Left renal cortex interstitium (tissue), 4 donors: ENCODE measurements at places on chromosomes 4 and X.

GRCh38 chr4:83440899-83441298 lies 14.7 kb downstream of the HELQ start:
- no peak for DNase-seq

DNA sequence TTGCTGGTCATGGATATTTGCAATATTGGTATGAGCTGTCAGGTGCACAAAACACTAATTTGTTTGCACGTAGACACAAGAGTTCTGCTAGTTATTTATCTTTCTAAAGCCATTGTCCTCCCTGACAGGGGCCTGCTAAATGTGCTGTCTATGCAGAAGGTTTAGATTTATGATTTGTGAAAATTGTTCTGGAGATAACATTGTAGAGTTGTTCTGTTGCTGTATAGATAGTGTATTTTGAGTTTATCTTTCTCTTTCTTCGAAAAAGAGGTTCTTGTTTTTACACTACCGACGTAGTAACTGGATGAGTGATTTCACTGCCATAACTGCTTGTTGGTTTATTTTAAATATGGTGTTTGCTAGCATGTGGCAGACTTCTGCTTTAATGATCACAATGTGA lies 28.5 kb upstream of the FGG start:
- no peak for DNase-seq

- DNase-seq: no peak
Observed at GRCh38 chrX:152819732-152820131, 10.8 kb downstream of the CETN2 start.

- DNase-seq: no peak
Observed at GRCh38 chr4:89855236-89855635, 18.3 kb upstream of the SNCA start.

GRCh38 chr4:29853833-29854232 lies 866.3 kb upstream of the PCDH7 start:
- no peak for DNase-seq

- DNase-seq: no peak
Observed at GRCh38 chr4:85500110-85500867, 25.3 kb downstream of the ARHGAP24 start.

- DNase-seq: no peak
Observed at GRCh38 chrX:120727911-120728310, 98.1 kb upstream of the C1GALT1C1 start.

GRCh38 chr4:62601737-62602136 lies 1401.6 kb downstream of the ADGRL3 start:
- DNase-seq: no peak

DNA sequence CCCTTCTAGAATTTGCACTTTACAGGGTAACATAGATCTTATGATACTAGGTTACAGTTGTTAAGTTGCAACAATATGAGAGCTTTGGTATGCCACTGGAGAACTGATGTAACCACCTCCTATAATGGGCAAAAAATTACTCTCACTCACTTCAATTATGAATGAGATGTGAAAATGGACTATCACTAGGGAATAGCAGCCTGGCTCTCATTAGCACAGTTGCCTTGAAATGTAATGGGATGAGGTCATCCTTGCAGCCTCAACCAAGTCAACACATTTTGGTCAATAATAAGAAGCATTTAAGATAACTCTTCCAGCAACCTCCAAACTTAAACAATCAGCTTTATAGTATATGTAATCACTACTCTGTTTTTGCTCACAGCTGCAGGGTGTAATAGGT lies 69.4 kb downstream of the TBC1D9 start:
- no peak for DNase-seq

GRCh38 chr4:3227878-3228675 lies 20.9 kb upstream of the MSANTD1 start:
- no peak for DNase-seq

- no peak for DNase-seq
Observed at GRCh38 chr4:150588316-150588715, 6.4 kb downstream of the MAB21L2 start.

DNA sequence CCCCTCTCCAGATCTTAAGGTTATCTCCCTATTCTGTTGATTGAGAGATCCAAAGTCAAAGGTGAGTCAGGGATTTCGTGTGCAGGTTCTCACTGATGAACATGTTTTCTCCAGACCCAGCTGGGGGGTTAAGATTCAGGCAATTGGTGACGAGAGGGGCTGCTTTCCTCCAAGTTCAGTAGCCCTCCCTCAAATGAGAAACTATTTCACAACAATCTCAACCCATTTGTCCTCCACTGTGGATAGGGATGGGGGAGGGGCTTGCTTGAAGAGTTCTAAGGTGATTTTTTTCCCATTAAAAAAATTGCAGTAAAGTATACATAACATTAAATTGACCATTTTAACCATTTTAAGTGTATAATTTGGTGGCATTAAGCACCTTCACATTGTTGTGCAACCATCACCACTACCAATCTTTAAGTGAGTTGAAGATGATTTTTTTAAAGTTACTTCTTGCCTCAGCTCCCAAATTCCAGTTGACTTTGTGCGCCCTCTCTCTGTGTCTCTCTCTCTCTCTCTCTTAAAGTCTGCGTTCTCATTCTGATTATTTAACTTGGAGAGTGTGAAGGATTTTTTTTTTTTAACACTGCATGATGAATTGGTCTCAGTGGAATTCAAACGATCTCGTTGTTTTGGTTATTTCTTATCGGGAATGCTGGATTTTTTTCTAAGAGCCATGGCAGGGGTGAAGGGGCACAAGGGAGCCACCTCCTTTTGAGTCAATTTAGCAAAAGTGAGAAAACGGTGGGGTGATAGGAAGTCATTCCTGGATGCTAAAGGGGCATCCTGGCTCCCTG lies 175.9 kb downstream of the SHROOM3 start:
- no peak for DNase-seq

GRCh38 chrX:110614596-110614995 lies 181.0 kb downstream of the CHRDL1 start:
- DNase-seq: no peak
